ENCODE measurements at places on chromosomes 7 and 10. TPM values are rescaled to one million over a fixed set of nuclear protein-coding genes. Genes with fewer than 3 reads are reported as not detected.
A peak's percentile ranks its signal among the peaks of the same experiment; 100 is the strongest.

DNA sequence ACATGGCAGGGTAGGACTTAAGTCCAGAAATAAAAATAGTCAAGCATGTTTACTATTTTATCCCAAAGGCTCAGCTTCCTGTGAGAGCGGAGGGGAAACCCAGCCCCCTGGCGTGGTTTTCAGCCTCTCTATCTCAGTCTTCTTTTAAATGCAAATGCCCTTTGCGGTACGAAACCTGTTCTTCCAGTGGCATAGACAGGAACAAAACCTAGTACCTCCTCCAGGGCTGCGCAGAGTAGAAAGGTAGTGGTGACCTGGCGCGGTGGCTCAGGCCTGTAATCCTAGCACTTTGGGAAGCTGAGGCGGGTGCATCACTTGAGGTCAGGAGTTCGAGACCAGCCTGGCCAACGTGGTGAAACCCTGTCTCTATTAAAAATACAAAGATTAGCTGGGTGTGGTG, 181.3 kb upstream of the FOXK1 start:
- DNase-seq = no peak

PLCE1 gene
- total RNA-seq = 2.5 TPM

- DNase-seq = no peak
Observed at GRCh38 chr10:60155943-60156683, 233.6 kb downstream of the ANK3 start.

ABCB4 gene
- 1.5 TPM for total RNA-seq

CNNM1 gene
- total RNA-seq = 3.0 TPM

HMX3 gene
- total RNA-seq = 3.3 TPM

DNA sequence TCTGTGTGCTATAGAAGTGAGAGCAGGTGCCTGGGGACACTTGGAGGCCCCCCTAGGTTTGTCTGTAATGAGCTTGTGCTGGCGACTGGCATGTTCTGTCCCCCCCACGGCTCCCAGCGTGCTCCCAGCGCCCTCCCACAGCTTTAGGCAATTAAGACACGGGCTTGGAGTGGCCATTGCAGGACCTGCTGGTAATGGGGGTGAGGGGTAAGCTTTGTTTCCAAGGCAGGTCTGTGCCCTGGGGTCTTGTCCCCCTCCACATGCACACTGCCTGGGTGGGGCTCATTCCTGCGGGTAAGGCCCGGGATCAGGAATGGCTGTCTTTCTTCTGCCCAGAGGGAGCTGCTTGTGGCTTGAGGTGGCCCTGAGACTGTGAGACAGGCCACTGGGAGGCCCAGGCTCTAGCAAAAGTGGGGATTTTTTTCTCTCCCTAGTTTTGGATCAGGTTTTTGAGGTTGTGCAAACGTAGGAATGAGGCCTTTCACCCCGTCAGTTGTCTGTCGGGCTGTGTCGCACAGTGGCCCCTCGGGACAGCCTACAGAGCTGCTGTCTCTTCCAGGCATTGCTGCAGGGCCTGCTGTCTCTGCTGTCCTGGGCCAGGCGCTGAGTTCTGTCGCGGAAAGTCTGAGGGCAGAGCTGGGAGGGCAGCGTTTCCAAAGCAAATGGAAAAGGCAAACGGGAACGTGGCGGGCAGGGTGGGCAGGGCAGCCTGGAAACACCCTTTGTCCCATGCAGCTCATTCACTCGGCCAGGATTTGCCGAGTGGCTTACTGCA, 107.4 kb downstream of the LHPP start:
- DNase-seq = no peak

DNA sequence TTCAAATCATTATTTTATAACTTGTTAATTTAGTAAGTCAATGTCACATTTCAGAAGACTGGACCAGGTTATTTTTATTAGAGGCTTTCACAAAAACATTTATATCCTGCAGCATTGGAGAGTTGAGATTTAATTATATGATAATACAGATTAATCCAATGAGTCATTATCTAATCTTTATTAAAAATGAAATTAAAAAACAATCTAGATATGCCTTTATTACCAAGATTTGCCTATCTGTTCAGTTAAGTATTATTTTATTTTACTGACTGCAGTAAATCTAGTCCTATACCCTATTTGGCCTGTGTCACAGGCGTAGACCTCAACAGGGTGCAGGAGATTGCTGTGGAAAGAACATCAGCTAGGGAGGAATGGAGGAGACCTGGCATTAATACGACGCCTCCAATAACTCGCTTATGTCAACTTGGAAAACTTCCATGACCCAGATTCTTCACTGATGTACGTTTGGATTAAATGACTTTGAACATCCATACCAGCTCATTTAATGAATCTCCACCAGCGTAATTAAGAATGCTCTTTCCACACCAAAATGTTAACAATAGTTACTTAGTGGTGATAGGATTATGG, 18.2 kb downstream of the PAXIP1 start:
- no peak for DNase-seq

ASZ1 gene
- not detected for total RNA-seq

DNA sequence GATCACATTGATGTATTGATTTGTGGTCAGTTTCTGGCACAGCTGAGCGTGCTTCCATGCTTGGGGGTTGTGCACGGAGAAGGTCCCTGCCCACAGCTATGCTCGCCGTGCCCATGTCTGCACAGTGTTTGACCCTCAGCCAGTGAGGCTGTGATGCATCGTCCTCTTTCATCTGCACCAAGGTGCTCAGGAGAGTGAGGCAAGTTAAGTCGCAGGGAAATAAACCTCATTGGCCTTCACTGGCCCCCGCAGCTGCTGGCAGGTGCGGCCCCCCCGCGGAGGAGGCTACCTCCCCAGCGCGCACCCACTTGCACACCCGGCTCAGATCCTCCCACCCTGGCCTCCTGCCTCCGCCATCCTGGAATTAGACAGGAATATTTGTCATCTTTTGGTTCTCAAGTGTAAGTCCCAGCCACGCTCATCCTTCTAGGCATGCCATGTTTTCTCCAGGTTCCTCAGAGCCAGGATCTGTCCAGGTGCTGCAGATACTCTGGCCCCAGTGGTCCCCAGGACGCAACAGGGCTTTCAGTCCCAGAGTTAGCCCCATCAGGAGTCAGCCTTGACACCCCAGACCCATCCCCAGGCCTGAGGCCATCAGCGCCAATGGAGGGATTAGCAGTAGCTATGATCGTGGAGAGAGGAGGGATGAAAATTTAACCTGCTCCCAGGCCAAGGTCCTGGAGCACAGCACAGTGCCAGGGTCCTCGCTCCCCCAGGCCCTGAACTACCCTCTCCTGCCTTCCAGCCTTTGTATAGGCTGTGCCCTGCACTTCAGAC, 93.7 kb downstream of the OAT start:
- no peak for DNase-seq

GRCh38 chr10:12482587-12482986, 133.2 kb downstream of the CAMK1D start:
- no peak for DNase-seq

DNA sequence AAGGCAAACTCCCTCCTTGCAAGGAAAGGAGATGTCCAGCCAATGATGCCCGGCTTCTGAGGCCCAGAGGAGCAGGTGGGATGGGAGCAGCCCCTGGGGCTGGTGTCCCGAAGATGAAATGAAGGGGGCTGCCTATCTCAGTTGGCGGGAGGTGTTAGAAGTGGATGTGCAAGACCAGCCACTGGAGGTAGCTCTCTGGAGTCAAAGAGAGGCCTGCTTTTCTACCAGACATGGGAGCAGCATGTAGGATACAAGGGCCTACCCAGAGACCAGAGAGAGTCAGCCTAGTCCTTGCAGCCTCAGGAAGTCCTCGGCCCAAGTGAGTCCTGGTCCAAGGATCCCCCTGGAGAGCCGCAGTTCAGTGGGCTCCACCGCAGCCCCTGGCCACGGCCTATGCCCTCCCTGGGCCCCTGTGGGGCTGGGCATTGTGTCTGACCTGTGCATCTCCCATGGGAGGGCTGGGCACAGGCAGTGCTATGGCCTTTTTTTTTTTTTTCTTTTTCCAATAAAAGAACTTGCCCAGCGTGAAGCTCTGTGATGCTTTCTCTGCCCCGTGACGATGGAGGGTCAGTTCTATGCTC, 17.7 kb downstream of the GOLGA7B start:
- no peak for DNase-seq

HMX2 gene
- 1.3 TPM for total RNA-seq

DNA sequence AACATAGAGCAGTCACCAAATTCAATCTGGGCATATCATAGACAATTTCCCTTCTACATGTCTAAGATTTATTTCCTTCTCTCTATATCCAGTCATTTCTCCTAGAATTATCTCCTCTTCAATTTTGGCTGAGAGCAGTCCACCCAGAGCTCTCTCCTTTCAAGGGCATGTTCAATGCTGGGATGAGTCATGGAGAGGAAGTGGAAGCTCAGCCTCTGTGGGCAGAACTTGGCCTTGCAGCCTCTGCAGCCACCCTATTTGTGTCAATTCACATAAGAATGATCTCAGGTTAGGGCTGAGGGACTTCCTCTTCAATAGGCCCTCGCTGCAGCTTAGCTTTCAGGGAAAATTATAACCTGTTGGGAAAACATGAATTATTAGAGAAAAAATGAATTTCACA, 560.8 kb downstream of the POM121L12 start:
- DNase-seq = no peak

ARMH3 gene
- total RNA-seq = 4.6 TPM

GRCh38 chr10:88065383-88066049, 202.1 kb downstream of the PTEN start:
- DNase-seq = no peak

DNA sequence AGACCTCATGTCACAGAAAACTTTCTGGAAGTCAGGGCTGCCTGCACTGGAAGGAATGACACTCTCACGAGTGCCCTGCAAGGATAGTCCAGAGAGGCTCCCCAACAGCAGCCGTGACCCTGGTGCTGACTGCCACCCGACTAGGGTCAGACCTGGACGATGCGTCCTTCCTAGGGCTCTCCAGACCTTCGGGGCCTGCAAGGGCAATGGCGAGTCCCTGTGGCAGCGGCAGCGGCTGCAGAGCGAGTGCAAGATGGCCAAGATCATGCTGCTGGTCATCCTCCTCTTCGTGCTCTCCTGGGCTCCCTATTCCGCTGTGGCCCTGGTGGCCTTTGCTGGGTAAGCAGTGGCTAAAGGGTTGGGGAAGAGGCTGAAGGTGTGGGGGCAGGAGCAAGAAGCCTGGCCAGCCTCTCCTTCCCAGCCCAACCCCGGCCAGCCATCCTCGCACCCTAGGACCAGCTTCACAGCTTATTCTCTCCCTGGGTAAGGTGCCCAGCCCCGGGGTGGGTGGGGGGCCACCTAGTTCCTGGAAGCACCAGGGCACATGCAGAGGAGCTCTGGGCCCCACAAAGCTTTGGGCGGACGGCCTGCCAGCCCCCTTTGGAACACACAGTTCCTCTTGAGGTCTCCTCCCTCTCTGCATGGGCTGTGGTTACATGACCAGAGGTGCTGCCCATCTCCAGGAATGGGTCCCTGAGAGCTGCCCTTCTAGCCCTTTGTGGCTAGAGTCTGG, 5.5 kb downstream of the OPN4 start:
- no peak for DNase-seq

- peak; percentile 41 for DNase-seq
Observed at GRCh38 chr7:15305002-15305600, 256.7 kb downstream of the AGMO start.

- no peak for DNase-seq
Observed at GRCh38 chr7:86407291-86407690, 236.4 kb upstream of the GRM3 start.

- DNase-seq = peak; percentile 18
Observed at GRCh38 chr7:12646139-12646538, 41.3 kb upstream of the ARL4A start.

DNA sequence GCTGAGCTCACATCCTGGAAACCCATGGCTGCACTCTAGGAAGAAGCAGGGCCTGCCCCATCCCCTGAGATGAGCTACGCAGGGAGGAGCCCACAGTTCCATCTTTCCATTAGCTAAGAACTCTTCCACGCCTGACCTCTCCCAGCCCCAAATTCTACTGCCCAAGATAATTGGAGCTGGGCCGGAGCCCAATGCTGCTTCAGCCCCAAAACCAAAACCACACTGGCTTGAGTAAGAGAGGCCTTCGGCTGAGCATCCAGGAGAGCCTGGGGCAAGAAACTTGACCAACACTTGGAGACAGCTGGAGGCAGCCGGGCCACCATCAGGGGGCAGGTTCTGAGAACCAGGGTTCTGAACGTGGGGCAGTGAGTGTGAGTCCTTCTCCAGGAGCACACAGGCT, 116.1 kb upstream of the ZMIZ1 start:
- no peak for DNase-seq

GRCh38 chr7:54543051-54543488, 895 bp downstream of the VSTM2A start:
- peak; percentile 72 for DNase-seq

- no peak for DNase-seq
Observed at GRCh38 chr10:89399956-89400355, 7.5 kb downstream of the IFIT1 start.

DNA sequence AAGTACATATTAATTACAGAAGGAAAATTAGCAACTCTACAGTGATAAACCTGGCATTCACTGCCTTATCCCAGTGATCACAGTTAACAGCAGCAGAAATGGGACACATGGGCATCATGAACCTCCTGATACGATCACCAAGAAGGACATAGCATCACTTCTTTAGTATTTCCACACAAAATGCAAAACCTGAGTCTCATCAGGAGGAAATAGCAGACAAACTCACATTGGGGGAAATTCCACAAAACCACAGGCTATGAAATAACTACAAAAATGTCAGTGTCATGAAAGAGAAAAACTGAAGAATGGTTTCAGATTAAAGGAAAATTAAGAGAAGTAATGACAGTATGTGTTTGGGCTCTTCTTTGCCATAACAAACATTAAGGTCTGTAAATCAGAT, 12.0 kb upstream of the PURB start:
- no peak for DNase-seq

GRCh38 chr7:20594023-20594422, 21.4 kb upstream of the ABCB5 start:
- DNase-seq = no peak

DNA sequence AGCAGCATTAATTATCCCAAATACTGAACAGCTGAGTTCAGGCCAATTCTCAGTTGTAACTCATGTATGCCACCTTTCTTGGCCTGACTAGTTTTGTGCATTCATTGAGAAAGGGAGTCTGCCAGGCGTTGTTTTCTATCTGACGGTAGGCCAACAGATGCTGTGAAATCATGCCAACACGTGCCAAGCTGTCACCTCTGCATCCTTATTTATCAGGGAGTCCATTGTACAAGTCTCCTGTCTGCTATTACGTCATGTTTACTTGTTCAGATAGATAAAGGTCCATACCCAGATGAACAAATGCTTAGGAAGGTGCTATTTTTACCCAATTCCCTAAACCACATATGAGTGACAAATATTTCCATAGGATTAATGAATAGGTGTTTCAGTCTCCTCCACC, 127.2 kb upstream of the CDK6 start:
- no peak for DNase-seq

DNA sequence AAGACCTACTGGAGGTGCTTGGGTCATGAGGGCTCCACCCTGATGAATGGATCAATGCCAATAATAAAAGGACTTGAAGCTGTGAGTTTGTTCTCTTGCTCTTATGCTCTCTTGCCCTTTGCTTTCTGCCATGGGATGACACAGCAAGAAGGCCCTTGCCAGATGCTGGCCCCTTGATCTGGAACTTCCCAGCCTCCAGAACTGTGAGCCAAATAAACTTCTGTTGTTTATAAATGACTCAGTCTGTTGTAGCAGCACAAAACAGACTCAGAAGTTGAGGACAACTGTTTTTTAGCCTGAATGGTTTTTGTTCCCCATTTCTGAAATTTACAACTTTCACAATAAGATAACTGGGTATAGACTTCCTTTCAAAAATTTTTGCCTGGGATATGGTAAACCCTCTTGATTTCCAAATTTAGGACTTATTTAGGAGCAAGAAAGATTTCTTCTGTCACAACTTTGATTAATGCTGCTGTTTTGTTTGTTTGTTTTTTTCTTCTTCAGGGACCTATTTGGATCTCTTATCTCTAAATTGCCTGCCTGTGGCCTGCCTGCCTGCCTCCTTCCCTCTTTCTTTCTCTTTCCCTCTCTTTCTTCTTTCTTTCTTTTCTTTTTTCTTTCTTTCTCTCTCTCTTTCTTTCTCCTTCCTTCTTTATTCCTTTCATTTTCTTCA, 12.1 kb downstream of the ENTPD1 start:
- peak; percentile 6 for DNase-seq

Data from Daoy (cell line).